ENCODE measurements at places on chromosomes 7 and 10.

DNA sequence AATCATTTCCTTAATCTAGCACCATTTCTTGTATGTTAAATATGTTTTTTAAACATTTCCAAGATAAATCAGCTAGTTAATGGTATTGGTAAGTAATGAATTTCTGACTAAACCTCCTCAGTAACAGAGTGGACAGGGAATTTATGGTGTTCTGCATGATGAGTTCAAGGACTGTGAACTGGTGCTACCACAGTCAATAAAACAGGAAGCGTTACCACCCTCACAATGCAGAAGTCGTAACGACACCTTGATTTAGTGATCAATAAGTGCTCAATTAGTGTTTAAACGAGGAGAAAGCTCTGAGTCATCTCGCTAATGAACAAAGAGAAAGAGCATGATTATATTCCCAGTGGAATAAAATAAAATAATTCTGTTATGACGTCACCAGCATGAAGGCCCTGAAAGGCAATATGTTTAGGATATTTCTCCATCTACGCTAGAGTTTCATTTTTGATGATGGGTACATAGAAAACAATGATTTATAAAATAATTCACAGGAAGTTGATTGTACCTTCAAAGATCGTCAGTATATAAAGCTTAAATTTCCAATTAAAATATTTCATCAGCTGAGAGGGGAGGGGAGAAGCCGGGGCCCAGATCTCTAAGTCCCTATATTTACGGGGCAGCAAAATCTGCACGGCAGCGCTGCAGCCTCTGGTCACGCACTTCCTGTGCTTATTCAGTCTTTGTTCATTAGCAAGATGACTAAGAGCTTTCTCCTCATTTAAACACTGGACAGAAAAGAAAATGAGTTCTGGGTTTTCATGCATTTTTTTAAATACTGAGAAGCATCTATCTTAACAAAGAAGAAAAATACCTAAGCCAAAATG, 400.5 kb downstream of the PTPRN2 start:
- DNase-seq, result no peak

DNA sequence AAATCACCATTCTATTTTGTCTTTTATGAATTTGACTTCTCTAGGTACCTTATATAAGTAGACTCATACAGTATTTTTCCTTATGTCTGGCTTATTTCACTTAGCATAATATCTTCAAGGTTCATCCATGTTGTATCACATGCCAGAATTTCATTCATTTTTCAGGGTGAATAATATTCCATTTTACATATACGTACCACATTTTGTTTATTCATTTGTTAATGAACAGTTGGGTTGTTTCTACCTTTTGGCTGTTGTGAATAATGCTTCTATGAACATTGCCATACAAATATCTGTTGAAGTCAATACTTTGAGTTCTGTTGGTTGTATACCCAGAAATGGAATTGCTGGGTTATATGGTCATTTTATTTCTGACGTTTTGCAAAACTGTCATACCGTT, 20.7 kb downstream of the AHCYL2 start:
- DNase-seq, result no peak

GRCh38 chr7:78967046-78967445, 486.4 kb downstream of the MAGI2 start:
- DNase-seq, result no peak

- no peak for DNase-seq
Observed at GRCh38 chr7:108201766-108202165, 71.6 kb upstream of the LAMB4 start.

DNA sequence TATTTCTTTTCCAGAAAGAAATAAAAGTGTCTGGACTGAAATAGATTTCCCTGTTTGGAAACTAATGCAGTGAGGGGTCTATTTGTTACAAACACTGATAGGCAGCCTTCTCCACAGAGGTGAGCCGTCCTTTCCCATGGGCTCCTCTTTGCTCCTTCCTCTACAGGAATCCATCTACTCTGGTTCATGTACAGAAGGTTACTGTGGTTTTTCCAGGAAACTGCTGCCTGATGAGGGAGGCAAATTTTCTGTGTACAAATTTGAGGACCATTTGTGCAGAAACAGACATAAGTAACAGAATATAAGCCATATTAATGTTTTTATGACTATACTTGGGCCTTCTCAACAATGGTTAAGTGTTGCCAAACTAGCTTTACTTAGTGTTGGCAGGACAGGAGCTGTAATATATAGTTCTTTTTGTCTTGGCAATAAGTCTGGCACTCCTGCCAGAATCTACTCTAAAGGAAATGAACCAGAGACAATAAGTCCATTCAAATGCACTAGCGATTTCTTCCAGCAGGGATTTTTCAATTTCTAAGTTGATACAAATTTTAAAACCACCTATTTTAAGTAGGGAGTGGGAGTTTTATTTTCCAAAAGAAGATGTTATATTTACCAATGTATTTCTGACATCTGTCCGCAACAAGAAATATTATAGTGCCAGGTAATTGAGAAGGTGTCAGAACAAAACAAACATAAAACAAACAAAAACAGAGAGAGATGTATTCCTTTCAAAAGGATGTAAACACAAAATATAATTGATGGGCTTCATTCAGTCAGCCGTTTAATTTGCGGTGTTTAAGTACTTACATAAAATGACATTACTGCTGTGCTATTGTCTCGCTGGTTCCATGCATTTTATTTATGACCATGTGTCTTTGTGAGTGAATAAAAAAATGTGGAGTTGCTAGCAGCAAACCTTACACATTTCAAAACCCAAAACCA, 91.0 kb upstream of the NFE2L3 start:
- no peak for DNase-seq

DNA sequence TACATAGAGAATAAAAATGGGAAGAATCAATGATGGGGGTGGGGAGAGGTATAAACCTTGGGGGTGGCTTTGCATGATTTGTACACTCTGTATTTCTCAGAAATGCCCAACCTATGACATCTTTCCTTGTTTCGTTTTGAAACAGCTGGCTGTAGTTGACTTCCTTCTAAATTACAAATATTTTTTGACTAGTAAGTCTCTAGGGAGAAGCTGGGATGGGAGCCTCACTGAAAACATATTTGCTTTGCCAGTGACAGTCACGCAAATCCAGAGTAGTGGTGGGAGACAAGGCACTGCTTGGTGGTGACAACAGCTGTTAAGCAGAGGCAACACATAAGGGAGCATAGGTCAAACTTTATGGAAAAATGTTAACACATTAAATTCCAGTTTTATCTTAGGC, 440.5 kb downstream of the SEMA3D start:
- no peak for DNase-seq

DNA sequence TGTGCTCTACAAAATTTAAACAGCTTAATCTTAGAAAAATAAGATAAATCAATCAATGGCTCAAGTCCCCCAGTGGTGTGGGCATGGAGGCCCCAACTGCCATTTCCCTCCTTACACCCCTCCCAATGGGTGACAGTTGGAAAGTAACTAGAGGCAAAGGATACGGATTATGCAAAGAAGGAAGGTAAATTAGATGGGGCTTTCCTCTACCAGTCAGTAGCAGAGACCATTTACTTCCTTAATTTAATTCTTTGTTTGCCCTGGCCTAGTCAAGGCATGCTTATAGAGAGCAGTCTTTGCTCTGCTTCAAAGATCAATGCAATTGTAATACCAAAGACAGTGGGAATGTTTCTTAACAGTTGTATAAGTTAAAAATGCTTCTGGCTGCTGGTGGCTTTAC, 63.3 kb upstream of the PAPSS2 start:
- DNase-seq, result no peak

DNA sequence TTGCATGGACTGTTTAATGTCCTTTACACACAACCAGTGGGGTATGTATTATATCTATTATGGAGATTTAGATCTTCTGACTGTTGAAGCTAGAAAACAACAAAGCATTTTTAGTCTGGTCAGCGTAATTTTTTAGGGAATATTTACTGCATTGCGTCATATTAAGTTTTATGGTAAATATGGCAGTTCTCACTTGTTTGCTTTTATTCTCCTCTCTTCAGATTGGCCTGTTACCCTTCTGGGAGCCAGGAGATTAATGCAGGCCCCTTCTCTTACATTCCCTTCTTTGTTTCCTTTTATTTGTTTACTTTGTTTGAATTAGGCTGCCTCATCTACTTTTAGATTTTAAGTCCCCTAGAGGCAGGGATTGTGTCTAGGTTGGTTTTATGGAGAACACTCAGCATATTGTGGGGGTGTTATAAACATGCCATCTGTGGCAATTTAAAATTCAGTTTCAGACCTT, 13.8 kb downstream of the UBE2D1 start:
- no peak for DNase-seq

DNA sequence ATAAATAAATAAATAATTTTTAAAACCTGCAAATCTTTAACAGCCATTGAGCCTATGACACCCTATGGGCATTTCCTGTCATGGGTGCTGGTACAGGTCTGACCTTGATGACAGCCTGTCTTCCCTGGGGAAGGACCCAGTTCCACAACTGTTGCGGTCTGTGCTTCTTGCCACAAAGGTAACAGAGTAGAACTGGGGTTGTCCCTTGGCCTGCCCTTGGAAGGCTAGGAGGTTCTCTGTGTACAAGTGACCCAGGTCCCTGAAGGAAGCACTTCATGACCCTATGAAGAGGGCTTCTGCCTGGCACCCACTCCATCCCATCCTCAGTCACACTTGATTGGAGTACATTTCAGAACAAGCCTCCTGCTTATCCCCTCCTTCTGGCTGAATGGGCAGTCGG, 66.9 kb downstream of the OGDH start:
- DNase-seq, result no peak

DNA sequence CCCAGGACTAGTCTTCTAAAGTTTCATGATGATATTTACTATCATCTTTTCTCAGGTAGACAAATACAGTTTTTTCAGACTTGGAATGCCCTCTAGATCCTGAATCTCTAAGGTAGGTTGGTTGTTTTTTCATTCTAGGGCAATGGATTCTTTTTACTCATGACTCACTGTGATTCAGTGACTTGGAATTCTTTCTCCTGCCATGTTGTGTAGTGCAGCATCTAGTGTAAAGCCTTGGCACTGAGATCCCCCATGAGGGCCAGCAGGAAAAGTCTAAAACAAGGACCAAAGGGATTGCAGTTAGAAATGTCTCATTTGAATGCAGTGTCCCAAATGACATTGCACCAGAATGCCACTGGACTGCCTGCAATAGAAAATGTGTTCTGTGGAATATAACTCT, 430.4 kb downstream of the NEBL start:
- no peak for DNase-seq

- no peak for DNase-seq
Observed at GRCh38 chr10:71010730-71011129, 122.4 kb upstream of the PCBD1 start.

DNA sequence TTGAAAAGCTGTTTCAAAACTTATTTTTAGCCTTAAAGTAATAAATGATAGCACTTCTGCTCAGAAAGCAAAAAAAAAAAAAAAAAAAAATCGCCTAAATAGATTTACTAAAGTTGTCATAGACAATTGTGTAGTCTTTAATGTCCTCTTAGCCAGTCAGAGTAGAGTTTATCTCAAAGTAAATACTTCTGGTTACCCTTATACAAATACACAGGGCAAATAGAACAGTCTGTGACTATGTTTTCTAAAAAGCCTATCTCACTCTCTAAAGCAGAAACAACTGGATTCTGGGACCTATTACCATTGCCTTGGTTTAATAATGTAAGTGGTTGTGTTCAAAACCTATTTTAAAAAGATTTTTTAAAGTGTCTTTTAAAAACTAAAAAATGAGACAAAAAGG, 156.2 kb upstream of the THSD7A start:
- DNase-seq, result no peak

- no peak for DNase-seq
Observed at GRCh38 chr7:158903897-158904541, 47.7 kb downstream of the DYNC2I1 start.

DNA sequence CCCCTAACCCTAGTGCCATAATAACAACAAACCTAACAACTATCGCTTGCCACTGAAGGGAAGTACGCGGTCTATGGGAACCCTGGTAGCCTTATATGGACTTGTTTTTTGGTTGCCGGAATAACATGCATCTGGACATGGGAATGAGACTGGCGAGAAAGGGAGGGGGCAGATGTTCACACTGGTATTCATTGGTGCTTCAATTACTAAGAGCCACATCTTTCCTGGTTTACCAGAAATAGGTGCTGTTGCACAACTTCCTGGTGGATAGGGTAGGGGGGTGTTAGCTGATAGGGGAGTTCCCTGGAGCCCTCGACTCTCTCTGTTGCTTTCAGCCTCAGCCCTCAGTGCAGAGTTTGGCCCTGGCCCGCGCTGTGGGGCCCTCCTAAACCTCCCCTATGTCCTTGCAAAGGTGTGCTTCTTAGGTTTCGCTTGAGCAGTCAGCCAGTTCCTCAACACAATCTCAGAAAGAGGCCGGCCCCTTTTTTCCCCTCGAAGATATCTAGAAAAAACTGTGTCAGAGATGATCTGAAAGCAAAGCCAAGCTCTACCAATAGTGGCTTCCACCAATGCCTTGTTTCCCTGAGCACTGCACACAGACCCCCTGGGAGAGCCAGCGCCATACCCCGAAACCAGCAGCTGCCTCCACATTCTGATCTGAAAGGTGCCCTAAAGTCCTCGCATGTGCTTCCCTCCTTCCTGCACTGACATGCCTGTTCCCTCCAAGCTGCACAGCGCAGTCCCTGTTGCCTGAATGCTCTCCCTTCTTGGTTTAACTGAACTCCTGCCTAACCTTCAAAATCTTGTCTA, 13.5 kb downstream of the TBXAS1 start:
- no peak for DNase-seq

DNA sequence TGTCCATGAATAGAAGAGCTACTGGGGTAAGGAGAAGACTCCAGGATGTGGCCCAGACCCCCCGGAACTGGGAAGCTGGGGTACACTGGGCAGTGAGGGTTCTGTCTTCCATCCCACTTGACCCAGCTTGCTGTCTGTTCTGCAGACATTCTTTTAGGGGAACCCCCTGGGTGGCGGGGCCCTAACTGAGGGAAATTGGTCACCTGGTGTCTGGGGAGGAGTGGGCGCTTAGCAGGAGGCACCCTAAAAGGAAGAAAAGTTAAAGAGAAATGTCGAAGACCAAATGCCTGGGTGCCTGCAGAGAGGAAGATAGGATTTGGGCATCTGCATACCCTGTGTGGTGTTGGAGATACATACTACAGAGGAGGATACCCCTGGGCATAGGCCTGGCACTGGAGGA, 1.0 kb downstream of the AP1S1 start:
- DNase-seq, result no peak

GRCh38 chr10:74179111-74179710, 28.2 kb downstream of the ADK start:
- no peak for DNase-seq

DNA sequence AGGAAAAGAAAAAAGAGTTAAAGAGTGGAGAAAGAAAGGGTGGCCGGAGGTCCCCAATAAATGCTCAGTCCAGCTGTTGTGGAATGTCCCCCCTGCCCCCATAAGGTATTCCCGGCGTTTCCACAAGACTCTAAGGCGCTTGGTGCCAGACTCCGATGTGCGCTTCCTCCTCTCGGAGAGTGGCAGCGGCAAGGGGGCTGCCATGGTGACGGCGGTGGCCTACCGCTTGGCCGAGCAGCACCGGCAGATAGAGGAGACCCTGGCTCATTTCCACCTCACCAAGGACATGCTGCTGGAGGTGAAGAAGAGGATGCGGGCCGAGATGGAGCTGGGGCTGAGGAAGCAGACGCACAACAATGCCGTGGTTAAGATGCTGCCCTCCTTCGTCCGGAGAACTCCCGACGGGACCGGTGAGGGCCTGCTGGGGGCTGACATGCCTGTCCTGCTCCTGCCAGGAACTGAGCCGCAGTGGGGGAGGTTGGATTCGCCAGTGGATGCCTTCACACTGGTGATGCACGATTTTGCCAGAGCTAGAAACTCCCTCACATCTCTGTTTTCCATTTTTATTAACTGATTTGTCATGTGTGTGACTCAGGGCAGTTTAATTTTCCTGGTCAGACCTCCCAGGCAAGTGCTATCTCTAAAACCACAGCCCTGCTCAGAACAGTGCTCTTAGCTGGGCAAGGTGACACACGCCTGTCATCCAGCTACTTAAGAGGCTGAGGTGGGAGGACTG, 34.2 kb downstream of the TACR2 start:
- DNase-seq, result no peak

Measured in activated CD8-positive, alpha-beta memory T cell treated with anti-CD3 and anti-CD28 coated beads for 48 hours (primary cell).